ENCODE measurements at places on chromosomes 7 and 10.

GRCh38 chr10:54284526-54285193 lies 516.4 kb downstream of the PCDH15 start:
- DNase-seq, result no peak

DNA sequence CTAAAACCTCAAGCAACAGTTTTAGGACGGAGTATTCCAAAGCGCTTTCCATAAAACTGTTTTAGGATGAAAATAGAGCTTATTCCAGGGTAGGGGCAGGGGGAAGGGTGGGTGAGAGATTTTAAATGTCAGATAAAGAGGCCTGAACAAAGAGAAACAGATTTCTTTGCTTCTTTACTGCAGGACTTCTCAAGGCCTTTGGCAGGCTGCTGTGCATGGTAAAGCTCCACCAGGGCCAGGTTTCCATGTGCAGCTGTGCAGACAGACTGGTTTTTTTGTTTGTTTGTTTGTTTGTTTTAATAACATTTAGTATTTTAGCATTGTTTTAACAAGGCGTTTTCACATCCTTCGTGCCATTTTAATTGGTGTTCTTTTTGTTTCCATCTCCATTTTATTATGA lies 26.3 kb downstream of the HECW1 start:
- no peak for DNase-seq

DNA sequence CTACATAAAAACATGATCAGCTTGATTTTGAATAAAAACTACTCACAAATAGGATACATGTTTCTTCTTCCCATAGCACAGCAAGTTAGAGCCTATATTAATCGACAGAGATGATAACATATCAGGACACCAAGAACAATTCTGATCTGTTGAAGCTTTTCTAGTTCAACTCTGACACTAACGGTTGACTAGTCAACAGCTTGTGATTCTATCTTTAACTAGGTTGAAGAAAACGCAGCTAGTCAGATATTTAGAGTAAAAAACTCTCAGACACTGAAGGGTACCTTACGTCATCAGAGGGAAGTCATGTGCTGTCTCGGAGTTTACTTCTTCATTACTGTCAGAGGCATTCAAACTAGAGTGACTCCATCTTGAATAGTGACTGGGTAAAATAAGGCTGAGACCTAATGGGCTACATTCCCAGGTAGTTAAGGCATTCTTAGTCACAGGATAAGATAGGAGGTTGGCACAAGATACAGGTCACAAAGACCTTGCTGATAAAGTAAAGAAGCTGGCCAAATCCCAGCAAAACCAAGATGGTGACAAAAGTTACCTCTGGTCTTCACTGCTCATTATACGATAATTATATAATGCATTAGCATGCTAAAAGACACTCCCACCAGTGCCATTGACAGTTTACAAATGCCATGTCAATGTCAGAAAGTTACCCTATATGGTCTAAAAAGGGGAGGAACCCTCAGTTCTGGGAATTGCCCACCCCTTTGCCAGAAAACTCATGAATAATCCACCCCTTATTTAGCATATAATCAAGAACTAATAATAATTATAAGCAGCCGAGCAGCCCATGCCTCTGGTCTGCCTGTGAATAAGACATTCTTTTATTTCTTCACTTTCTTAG lies 21.3 kb downstream of the CCDC71L start:
- no peak for DNase-seq

DNA sequence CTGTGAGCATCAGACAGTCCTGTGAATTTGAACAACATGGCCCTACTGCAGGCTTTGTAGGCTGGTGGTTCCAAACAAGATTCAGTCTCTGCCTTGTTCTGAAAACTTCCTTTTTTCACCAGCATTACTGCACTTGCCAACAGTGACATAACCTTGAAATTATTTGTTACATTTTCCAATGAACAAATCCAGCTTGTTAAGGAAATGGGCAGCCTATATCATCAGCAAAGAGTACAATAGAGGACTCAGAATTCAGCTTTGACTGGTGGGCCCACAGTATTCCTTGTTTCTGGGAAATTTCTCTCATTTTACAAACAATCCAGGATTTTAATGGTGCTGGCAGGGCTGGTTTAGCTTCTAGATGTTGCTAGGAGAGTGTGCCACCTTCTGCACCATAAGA lies 703.7 kb upstream of the FZD8 start:
- DNase-seq, result no peak

GRCh38 chr7:42672339-42672999 lies 239.4 kb downstream of the C7orf25 start:
- DNase-seq, result no peak

DNA sequence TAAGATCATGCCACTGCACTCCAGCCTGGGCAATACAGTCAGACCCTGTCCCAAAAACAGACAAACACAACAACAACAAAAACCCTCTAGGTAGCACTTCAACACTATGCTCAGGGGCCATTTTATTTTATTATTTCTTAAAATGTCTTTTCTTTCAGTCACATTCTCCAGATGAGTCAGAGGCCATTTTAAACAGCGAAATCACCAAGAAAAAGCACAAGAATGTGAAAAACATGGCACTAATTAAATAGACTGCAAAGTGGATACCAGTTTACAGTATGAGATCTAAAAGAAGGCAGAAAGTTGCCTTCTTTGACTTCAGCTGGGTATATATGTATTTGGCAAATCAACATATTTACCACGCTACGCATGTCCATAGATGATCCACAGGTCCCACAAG lies 6.1 kb upstream of the FGL2 start:
- DNase-seq, result no peak

DNA sequence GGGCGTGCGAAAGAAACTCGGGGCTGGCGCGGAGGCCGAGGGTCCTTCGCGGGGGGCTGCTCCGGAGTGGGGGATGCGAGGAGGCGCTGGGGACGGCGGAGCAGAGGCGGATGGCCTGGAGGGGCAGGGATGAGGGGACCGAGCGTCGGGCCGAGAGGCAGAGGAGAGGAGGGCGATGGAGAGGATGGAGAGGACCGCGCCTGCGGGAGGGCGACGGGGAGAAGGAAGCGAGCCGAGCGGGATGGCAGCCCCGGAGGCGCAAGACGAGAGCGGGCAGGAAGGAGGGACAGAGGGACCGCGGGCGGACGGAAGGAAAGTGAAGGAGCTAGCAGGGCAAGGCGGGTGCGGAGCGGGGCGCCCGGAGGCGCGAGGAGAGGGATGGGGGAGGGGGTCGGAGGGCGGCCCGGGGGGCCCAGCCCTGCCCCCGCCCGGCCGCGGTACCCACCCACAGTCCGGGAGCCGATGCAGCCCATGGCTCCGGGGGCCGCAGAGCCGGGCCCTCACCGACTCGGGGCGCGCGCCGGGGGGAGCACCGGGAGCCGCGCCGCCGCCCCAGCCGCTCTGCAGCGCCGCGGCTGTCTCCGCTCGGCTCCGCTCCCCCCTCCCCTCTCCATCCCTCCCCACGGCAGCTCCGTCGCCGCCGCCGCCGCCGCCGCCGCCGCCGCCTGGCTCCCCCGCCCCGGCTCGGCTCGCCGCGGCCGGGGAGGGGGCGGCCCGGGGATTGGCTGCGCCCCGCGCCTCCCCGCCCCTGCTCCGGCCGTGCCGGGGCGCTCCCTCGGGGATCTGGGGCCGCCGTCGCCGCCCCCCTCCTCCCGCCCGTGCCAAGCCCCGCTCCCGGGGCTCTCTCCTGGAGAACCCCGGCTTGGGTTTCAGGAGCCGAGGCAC lies at the start of gene FAM131B:
Gene FAM131B (minus strand): TSS at position 583 of the 885 bp plus-strand sequence. CDS start 110 bp downstream, at position 473.
- no peak for DNase-seq

DNA sequence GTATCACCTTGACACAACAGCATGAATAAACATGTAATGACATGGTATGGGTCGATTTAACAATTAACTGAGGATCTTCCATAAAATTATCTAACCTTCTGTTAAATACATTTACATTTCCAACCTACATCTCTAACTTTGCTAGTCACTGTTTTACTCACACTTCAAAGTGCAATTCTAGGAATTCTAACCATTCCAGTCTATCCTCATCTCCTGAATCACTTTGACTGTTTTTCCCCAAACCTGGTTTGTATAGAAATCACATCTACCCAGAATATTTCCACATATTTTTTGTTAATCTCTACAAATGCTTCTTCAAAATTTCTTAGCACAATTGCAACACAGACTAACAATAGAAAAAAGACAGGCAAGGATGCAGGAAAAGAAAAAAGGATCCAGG lies 6.2 kb downstream of the ABI1 start:
- DNase-seq, result no peak

DNA sequence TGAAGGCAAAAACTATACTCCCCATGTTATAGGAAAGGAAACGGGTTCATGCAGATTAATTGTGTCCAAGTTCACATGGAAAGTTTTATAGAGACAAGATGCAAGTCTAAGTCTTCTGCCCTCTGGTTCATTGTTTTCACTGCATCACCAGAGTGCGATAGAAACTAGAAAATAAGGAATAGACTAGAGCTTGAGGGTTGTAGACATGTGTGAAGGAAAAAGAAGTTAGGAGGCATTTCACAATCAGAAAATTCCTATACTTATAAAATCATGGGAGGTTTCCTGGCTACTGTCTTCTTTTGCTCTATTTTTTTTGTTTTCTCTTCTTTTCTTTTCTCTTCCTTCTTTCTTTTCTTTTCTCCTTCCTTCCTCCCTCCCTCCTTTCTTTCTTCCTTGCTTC lies 329.8 kb downstream of the PLXDC2 start:
- DNase-seq, result no peak

GRCh38 chr7:141674702-141675101 lies 27.3 kb downstream of the DENND11 start:
- DNase-seq, result no peak

DNA sequence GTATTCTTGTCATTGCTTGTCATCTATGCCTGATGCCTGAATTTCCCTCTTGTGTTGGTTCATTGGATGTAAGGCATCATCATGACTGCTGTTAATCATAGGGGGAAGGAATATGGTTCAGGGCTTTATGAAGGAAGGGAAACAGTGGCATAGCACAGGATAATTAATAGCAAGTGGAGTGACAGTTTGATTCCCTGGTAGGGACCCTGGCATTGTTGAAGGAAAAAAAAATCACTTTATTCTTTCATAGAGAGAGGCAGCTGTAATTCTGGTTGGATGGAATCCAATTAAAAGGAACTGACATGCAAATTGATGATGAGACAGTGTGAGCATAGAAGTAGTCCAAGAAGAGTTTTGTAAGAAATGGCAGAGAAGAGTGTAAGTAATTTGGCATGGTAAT lies 121.4 kb downstream of the AUTS2 start:
- DNase-seq, result no peak

DNA sequence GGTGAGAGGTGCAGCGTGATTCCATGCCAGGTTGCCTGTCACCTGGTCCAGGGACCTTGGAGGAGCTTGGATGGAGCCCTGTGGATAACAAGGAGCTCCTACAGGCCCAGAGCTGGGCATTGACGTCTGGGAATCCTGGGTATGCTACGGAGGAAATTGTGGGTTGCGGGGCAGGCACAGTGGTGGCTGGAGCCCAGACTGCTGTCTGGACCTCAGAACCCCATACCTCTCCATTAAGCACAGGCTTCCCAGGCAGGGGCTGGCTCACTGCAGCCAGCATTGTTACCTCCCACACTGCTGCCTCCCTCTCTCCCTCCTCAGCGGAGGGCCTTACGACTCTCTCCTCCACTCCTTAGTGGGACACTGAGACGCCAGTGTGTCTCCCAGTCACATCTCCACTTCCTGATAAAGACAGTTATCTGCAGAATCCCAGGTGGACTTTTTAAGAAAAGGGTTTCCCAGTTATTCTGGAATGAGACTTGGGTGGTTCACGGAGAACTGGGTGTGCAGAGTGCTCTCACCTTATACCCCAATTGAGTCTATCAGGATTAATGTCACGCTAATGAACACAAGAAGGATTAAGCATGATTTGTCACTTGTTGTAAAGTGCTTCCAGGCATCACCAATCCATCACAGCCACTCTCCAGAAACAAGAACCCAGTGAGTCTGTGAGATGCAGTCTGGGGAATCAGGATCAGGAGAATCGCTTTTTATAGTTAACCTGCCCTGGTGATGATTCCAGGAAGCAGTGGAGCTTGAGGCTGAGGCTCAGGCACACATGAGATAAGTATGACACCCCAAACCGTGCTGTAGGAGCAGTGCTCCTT lies 309.4 kb downstream of the RPS24 start:
- no peak for DNase-seq

GRCh38 chr7:35805876-35806275 lies 5.0 kb downstream of the SEPTIN7 start:
- no peak for DNase-seq

DNA sequence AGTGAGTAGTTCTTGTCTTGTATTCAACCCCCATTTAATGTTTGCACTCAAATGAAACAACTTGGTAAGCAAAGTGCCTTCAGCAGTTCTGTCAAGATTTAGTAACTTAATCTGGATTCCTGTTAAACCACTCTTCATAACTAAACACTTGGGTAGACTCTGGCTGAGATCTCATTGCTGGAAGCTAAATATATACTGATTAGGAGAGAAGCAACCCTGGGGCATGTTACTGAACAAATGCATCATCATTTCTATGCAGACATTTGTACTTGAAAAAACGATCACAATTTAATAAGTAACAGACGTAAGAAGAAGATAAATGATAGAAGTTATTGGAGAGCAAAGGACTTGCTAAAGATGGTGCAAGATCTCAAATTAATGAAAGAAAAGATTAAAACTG lies 308.4 kb upstream of the POM121L12 start:
- DNase-seq, result no peak

DNA sequence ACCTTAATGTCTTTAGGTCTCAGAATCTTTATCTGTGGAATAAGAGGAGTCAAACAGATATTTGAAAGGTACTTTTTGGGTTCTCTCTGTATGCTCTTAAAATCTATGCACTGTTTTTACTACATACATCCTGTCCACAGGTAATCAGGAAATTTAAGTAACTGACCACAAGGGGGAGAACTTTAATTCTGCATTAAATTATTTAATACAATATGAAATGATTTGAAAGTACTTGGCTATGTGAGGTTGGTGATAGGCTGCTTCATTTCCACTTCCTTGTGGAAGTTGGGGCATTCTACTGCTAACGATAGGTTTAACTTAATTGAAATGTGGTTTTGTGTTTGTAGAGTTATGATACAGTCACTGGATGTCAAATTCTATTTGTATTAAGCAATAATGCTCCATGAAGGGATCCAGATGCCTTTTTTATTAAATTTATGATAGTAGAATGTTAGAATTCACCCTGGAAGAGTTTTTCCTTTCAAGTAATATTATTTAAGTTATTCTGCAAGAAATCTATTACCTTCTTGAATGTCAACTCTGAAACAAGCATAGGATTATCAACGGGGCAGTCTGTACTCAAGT lies 6.0 kb downstream of the TEX47 start:
- DNase-seq, result peak; percentile 27

- no peak for DNase-seq
Observed at GRCh38 chr7:130008941-130009847, 42.0 kb downstream of the ZC3HC1 start.

- DNase-seq, result peak; percentile 89
Observed at GRCh38 chr7:37287131-37287855, 161.4 kb downstream of the ELMO1 start.

DNA sequence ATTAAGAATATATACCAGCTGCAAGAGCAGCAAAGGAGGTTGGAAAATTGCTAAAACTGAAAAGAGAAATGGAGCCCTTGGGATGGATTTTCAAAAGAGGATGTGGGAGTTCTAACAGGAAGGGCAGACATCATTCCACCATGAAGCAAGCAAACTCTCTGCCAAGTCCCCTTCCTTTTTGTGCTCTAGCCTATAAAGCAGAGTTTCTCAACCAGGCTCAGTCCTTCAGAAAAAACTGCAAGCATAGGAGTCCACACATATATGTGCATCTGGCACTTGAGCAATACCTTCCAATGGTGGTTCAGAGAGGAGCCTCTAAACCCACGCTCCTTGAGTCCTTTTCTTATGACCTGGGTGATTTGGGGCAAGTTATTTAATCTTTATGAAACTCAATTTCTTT lies 98.6 kb upstream of the MKX start:
- DNase-seq, result no peak

GRCh38 chr10:82252081-82252480 lies 377.1 kb downstream of the NRG3 start:
- DNase-seq, result no peak

- DNase-seq, result no peak
Observed at GRCh38 chr10:124078028-124078427, 15.4 kb downstream of the CHST15 start.

Data from NCI-H526 treated with DMSO at 0.1 percent for 48 hours (cell line).